ENCODE measurements at places on chromosomes 4 and X. TPM values are rescaled to one million over a fixed set of nuclear protein-coding genes. Genes with fewer than 3 reads are reported as not detected.

Gene SPANXD
- total RNA-seq, result not detected

Gene TNIP3
- 2.0 TPM for total RNA-seq

Gene PABPC4L
- not detected for total RNA-seq

Gene KIT
- total RNA-seq, result 5.4 TPM

Gene C1QTNF7
- not detected for total RNA-seq

Gene CYLC1
- not detected for total RNA-seq

Gene MAMLD1
- total RNA-seq, result 1.8 TPM

Gene CSAG1
- not detected for total RNA-seq

Gene NMU
- 0.93 TPM for total RNA-seq

Gene KDR
- 0.28 TPM for total RNA-seq

Gene SPANXN3
- not detected for total RNA-seq

Gene ZFP92
- 0.62 TPM for total RNA-seq

Gene TACC3
- 109 TPM for total RNA-seq

Gene FGFR3
- total RNA-seq, result 0.90 TPM

Gene PLAC8
- 138 TPM for total RNA-seq

Gene MSANTD1
- total RNA-seq, result 2.0 TPM

Gene RADX
- total RNA-seq, result 10.4 TPM

GRCh38 chr4:120317713-120318112, 251.1 kb upstream of the MAD2L1 start:
- DNase-seq, result no peak

DNA sequence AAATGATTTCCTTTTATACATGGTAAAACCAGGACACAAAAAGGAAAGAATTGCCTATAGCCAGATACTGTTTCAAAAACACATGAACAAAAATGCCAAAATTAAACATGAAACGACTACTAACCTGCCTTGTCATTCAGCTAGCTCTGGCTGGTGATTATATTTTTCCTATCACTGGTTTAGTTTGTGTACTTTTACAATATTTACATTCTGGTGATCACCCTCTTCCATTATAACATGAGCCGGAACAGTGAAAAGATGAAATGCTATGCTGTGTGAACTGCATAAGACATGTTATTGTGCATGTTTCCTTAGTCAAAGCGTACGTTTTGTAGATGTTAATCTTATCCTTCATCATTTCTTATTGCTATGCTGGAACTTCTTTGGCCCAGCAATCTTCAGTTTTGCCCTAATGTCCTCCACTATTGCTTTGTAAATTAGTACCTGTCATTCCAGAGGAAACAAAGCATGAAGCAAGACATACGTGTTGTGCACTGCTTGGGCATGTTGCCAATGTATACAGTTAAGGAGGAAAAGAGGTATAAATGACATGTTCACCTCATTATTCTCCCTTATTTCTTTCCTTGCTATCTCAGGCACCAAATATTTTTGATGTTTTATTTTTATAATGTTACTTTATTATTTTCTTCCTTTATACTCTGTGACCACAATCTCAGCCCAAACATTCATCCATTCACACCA, 386.3 kb downstream of the ARHGAP24 start:
- DNase-seq, result no peak

GRCh38 chr4:107743532-107743931, 23.5 kb upstream of the PAPSS1 start:
- DNase-seq, result no peak

DNA sequence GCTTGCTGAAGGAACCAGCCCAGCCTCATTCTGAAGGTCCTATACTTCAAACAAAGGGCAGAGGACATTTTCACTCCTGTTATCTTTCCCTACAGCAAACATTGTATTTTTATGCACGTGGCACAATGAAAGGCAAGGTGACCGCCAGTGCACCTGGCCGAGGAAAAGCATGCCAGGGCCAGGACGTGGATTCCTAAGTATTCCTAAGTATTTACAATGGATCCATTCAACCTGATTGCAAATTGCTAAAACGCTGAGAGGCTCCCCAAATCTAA, 127.9 kb upstream of the FTHL17 start:
- DNase-seq, result no peak

DNA sequence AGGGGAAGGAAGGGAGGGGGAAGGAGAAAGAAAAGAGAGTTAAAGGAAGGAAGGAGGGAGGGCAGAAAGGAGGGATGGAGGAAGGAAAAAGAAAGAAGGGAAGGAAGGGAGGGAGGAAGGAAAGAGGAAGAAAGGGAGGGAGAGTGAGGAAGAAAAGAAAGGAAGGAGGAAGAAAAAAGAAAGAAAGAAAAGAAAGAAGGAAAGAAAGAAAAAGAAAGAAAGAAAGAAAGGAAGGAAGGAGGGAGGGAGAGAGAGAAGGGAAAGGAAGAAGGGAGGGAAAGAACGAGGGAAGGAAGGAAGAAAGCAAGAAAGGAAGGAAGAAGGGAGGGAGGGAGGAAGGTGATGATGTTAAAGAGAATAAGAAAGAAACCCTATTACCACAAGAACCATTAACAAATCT, 150.6 kb downstream of the MXRA5 start:
- DNase-seq, result no peak

GRCh38 chr4:120034913-120035312, 31.7 kb downstream of the MAD2L1 start:
- no peak for DNase-seq

DNA sequence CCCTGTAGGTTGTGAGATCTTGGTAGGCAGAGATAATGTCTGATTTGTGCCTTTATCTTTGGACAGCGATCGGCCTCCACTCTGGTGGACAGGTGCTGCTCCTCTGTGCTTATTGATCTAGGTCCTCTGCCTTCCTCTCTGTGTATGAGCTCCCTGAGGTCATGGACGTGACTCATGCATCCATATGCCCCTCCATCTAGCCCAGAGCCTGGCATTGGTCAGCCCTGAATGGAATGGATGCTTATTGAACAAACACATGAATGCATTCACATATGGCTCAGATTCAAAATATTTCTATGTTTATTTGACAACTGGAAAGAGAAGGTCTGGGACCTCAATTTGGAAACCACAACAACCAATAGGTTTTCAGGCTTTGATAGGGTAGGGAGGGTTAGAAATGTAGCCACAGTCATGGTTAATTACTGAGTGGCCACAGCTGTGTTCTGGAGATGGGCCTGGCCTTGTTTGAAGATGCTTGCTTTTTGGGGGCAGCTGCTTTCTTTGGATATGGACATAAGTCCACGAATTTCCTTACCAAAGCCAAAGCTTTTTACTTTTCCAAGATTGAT, 76.2 kb downstream of the SEL1L3 start:
- DNase-seq, result no peak

- DNase-seq, result no peak
Observed at GRCh38 chr4:13888112-13888511, 260.6 kb upstream of the BOD1L1 start.

- DNase-seq, result no peak
Observed at GRCh38 chr4:101833480-101833879, 43.0 kb downstream of the BANK1 start.

GRCh38 chrX:10618961-10619360, 1.4 kb downstream of the MID1 start:
- DNase-seq, result no peak

DNA sequence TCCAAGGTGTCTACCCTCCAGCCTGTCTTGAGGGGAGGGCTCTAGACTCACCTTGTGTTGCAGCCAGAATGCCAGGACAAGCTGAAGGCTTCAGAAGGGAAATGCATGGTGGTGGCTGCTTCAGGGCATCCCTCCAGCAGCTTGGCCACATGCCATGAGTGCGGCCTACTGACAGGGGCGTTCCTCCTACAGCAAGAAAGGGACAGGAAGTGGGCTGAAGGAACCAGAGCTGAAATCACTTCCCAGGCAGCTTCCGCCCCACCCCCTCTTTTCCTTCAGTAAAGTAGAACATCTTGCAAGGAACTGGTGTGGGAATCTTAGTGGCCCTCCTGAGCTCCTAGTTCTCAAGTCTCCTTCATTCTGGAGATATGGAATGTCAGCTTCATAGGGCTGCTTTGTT, 167.5 kb upstream of the DGKK start:
- no peak for DNase-seq

DNA sequence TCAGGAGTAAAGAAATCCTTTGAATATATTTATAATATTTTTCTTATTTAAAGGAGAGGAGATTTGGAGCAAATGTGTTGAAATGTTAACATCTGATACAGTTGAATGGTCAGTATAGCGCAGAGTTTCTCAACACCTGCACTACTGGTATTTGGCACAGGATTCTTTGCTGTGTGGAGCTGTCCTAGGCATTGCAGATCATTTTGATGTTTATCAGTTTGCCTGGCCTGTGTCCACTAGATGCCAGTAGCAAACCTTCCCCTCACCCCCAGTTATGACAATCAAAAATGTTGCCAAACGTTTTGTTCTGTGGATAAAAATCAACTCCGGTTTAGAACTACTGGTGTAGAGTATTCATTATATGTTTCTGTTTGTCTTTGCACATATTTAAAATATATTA, 765.3 kb upstream of the SLIT2 start:
- DNase-seq, result no peak

- no peak for DNase-seq
Observed at GRCh38 chrX:153854702-153855101, 24.4 kb upstream of the PDZD4 start.

GRCh38 chr4:163967710-163968109, 473.2 kb downstream of the TMA16 start:
- DNase-seq, result no peak

DNA sequence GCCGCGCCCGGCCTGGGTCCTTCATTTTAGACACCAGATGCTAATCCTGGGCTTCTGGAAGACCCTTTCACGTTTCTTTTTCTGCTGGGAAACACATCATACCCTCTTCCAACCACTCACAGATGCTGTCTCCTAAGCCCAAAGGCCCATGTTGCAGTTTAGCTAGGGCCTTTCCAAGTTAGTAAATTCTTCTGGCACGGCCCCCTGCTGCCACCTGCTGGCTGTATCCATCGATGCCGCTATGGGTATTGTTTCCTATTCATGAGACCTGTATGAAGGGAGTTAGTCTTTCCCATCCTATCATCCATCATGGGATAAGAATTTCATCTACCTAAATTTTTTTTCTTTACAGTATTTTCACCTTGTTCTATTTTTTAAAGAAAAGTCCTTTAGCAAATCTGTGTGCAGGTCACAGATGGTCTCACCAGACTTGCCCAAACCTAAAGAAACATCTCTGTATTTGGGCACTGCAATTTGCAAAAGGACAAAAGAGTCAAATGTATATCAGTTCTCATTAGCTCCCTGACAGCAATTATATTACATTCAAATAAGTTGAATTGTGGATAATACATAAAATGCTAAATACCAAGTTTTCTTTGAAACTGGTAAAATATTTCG, 37.8 kb upstream of the SLC9A7 start:
- DNase-seq, result peak; percentile 66

DNA sequence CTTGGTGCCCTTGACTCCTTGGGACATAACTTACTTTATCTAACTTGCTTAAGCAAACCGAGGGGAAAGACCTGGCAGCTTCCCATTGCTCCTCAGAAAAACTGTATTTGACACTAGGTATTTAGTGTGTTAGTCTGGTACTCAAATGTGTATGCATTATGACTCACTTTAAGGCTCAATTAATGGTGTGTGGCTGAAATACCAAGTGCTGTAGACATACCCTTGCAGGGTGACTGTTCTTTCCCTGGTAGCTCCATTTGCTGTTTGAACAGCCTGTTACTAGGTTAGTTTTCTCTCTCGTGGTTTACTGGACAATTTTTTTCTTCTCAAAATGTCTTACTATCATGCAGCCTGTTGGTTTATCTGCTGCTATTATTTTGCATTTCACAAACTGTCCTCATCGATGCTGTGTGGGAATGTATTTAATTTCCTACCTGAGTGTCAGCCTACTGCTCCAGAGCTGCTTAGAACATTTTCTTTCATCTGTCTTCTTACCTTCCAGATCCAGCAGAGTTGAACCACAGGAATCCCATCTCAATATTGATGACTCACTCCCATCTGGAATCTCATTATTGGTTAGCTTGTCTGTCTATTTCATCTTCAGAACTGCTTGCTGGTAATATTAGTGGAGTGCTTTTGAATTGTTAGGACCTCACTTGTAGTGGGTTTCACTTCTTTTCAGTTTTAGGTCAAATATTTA, 158.0 kb upstream of the FAT1 start:
- no peak for DNase-seq

GRCh38 chr4:119068529-119068962, 67.1 kb upstream of the MYOZ2 start:
- DNase-seq, result no peak

- DNase-seq, result no peak
Observed at GRCh38 chrX:41478381-41478911, 31.3 kb downstream of the NYX start.

DNA sequence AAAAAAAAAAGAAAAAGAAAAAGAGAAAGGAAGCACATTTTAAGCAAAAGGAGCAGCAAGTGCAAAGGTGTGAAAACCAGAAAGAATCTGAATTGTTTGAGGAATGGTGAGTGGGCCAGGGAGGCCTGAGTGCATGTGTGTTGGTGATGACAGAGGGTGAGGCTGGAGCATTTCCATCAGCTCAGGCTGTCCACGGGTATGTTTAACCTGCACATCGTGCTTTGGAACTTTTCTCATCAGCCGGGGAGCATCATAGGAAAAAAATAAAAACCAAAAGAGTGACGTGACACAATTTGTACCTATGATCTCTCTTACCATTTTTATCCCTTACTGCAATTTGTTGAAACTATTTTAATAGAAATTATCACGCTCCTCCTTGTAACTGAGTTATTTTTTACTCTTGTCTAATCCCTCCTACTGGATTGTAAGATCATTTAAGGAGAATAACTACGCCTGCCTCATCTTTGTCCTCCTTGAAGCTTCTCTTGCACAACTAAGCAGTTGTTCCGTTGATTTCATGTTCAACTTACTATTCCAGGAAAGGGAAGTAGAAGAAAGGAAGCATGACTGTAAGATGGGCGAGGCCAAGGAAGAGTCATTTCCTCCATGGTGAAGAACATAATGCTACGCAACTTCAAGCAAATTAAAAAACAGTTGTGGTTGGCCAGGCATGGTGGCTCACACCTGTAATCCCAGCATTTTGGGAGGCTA, 7.0 kb downstream of the PALLD start:
- no peak for DNase-seq

GRCh38 chr4:141430686-141431085, 205.7 kb upstream of the IL15 start:
- no peak for DNase-seq

GRCh38 chr4:188624370-188624769, 485.1 kb downstream of the TRIML1 start:
- DNase-seq, result no peak

- DNase-seq, result no peak
Observed at GRCh38 chrX:97616883-97617530, 733.3 kb downstream of the RPA4 start.

DNA sequence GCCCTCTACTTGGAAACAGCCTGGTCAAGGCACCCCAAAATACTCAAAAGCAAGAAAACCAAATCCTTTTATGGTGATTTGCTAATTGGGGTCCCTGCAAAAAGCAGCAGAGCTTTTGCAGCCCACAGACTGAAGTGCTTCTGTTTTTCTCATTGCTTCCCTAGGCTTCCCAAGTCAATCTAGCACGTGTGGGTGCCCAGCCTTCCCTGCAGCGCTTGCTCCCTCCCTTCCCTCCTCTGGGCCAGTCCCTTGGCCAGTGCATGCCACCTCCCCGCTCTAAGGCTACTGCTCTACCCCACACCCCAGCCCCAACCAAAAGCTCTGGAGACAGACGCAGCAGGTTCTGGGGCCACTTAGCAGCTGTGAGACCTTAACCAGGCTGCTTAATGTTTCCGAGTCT, 53.6 kb downstream of the ANAPC4 start:
- no peak for DNase-seq
